ENCODE measurements at places on chromosomes 7 and 10.

GRCh38 chr7:140624392-140625191, 16.0 kb downstream of the DENND2A start:
- DNase-seq, result no peak

DNA sequence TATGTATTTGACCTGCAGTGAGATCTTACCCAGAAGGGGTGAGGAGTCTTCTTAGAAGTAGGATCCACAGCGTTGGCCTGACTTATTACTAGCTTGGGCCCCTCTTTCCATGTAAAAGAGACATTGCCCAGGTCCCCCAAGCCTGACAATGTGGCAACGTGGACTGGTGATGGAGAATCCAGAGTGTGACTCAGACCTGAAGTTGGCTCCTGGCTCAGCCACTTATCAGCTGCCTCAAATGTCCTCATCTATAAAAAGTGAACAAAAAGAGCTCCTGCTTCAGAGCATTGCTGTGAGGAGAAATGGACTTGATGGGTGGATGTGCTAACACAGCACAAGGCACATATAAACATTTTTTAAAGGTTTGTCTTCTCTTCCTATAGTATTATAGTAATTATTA, 35.4 kb upstream of the TECTB start:
- DNase-seq, result no peak

DNA sequence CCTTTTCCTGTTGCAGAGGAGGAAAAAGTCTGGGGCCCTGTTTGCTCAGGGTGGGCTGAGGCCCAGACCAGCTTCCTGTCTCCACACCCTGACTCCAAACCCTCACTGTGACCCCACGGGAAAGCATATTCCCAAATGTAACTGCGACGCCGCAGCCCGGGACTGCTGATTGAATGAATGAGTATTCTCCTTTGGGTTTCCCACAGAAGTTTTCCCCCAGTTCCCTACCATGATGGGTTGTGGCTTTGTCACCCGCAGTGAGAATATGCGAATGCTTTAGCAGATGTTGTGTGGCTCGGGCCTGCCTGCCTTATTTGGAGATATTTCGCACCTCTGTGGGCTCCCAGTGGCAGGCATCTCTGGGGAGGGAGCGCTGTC, 50.6 kb downstream of the MGMT start:
- DNase-seq, result no peak

GRCh38 chr10:42988517-42989395, 88.1 kb upstream of the RET start:
- no peak for DNase-seq

DNA sequence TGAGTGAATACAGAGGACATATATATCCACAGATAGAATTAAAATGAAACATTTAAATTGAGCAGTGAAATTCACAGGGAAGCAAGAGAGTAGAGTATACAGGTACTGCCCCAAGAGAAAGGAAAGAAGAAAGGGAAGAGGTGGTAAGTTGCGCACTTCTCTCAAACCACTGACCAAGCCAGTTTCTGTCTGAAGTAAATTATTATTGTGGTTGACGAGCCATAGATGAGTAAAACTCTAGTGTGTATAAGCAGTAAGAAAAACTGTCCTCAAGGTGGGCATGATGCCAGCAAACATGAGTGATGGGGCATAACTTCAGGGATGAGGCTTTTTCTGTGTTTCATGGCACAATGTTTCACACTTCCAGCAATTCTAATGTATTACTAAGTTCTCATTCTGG, 4.4 kb upstream of the BET1 start:
- no peak for DNase-seq

DNA sequence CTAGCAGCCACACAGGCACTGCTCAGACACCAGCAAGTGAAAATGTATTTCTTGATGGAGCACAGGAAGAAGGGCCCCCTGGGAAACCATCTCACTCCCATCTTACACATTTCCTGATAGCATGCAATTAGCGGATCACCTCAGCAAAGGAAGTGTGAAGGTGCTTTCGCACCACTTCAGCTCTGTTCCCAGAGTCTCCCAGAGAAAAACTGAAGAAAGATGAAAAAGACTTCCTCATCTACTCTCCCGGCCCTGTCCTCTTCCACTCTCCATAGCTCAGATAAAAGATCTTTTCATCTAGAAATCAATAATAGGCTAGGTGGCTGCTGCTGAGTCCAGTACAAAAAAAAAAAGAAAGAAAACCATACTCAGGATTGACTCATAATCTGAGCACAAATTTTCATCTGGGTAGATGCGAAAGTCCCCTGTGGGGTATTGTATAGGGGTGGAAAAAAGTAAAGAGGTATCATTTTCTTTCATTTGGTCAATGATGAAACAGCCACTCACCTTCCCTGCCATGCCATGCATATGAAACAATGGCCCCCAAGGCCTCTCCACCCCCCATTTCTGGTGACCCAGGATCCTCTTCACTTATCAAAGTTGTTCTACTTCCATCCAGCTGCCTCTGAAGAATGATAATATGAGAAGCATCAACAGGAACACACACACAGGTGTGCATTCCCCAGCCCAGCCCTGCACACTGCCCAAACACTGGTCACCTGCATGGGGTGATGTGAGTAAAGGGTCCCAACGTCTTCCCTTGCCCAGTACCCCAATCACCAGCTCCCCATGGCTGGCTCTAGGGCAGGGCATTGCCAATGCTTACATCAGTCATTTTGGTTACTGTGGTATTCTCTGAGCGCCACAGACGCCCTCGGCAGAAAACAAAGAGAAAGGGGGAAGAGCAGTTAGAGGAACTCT, 48.8 kb upstream of the DGKI start:
- DNase-seq, result no peak

- no peak for DNase-seq
Measured at GRCh38 chr10:92126100-92126650, 164.7 kb downstream of the CPEB3 start.

DNA sequence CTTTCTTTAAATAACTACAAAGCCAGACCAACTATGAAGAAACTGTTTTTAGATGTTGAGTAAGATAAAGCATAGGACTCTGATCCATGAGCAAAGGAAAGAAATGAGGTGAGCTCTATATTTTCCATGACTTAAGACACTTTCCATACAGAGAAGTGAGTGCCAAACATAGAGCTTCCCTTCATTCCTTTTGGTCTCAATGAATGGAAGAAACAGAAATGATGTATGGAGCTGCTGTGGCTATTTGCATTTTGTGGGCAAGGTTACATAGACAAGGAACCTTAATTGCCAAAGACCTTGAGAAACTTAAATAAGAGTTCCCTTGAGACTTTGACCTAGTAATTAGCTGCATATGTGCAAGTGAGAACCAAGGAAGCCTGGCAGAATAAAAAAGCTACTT, 1152.2 kb downstream of the XPNPEP1 start:
- no peak for DNase-seq

GRCh38 chr7:94344826-94345225, 49.9 kb upstream of the COL1A2 start:
- DNase-seq, result no peak

DNA sequence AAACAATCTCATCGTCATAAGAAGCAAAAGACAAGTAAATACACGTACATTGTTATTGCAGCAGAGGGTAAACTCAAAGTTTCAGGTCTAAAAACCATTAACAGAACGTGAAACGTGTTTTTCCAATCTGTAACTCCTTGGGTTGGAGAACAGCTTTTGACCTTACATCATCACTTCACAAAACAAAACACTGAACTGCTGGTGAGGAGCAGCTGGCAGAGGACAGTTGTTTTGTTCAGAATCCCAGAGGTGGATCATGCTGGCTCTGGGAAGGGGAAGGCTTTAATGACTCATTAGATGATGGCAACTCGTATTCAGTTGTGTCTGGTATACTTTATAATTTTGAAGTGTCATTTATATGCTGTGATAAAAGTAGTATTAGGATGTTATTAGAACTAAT, 923.0 kb upstream of the CELF2 start:
- DNase-seq, result no peak
